ENCODE measurements at places on chromosomes 4 and X.
A peak's percentile ranks its signal among the peaks of the same experiment; 100 is the strongest.

DNA sequence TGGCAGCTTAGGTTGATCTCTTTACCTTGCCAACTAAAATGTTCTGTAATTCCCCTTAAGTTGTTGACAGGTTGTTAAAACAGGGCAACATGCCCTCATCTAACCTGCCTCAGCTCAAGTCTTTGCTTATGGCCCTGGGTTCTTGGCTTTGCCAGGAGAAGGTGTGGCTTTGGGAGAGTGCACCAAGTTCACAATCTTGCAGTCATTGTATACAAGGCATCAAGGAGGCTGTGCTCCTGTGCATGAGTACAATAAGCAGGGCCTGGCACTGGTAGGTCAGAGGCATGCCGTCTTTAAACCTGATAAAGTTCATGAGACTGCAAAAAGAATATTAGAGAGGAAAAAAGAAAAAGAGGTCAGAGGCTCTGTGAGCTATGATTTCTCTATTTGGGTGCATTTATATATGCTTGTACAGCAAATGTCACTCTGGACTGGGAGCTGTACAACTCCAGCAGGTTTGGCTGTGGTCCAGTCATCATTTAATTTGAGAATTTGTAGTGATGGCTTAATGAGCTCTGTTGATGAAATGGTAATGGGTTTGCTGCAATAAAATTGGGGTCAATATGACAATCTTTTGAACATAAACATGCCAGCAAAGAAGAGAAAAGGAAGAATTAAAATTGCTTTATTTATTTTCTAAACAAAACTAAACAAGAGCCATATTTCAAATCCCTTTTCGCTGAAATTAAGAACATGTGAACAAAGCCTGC is 30.3 kb downstream of the AREG start:
- no peak for DNase-seq

- DNase-seq = no peak
These were observed 102.9 kb upstream of the SLC34A2 start for GRCh38 chr4:25552580-25553271.

GRCh38 chrX:74925225-74926088 is at the start of gene NEXMIF:
NEXMIF (minus strand) TSS chrX:74925452.
- peak; percentile 52 for DNase-seq

GRCh38 chrX:56766554-56767347 is 37.7 kb downstream of the NBDY start:
- DNase-seq = no peak

GRCh38 chr4:95742872-95743271 is 97.0 kb upstream of the PDHA2 start:
- no peak for DNase-seq

GRCh38 chr4:78601013-78601412 is 49.4 kb downstream of the ANXA3 start:
- DNase-seq = peak; percentile 40

- no peak for DNase-seq
These were observed 260.4 kb downstream of the SMARCA1 start for GRCh38 chrX:129262912-129263311.

DNA sequence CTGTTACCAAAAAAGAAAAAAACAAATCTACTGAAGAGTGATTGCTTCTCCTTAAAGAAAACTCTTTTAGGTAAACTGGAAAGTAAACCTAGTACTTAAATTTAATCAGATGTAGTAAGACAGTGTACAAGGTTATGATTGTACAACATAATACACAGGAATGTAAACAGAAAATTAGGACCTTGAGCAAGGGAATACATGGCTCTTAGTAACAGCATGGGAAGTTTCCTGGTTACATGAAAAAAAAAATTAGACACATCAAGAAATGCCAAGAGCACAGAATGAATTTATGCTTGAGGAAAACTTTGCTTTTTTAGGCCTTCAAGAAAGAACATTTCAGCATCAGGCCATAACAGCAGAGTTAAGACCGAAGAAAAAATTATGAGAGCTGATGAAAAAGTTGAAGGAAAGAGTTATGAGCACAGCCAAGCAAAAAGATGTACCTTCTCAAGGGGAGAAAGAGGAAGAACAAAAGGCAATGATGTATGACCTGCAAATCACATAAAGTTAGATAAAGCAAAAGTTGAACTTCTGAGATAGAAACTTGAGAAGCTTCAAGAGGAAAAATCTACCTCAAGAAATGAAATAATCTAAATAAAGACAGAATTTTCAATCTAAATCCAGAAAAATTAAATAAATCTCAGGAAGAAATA is 311.6 kb downstream of the GALNTL6 start:
- no peak for DNase-seq

DNA sequence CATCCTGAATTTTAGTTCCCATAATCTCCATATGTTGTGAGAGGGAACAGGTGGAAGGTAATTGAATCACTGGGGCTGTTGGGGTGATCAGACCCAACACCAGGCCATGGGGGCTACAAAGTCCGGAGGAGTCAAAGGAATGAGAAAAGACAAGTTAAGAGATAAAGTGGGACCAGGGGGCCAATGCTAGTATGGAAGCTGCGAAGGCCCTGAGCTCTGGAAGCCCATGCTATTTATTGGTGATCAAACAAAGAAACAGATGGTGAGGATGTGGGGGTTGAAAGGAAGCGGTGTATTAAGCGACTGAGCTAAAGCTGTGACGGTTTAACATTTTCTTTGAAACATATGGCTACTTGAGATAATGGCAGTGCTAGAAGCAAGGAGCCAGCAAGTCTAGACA is 132.8 kb downstream of the PDGFC start:
- no peak for DNase-seq

- DNase-seq = no peak
These were observed 315.6 kb downstream of the GPAT3 start for GRCh38 chr4:83851261-83852084.

- DNase-seq = no peak
These were observed 10.8 kb downstream of the JAKMIP1 start for GRCh38 chr4:6189511-6189910.

GRCh38 chrX:11334165-11334564 is 41.0 kb downstream of the AMELX start:
- DNase-seq = no peak

DNA sequence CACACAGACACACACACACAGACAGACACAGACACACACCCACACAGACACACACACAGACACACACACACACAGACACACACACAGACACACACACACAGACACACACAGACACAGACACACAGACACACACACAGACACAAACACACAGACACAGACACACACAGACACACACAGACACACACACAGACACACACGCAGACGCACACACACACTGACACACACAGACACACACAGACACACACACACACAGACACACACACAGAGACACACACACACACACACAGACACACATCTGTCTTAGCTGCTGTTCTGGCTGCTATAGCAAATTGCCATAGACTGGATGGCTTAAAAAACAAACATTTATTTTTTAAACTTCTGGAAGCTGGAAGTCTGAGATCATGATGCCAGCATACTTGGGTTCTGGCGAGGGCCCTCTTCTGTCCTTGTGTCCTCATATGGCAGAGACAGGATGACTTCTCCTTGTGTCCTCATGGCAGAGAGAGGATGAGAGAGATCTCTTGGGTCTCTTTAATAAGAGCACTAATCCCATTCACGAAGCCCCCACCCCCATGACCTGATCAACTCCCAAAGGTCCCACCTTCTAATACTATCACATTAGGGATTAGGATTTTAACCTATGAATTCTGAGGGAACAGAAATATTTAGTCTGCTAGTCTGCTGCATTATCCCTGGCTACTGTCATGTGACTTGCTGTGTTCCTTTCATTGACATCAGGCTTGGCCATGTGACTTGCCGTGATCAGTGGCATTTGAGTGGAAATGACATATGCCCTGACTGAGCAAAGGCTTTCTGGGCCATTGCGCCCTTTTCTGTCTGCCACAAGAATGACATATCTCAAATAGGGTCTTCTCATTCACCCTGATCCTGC is 32.7 kb upstream of the RASGEF1B start:
- no peak for DNase-seq

Data from GM20000 (cell line).